ENCODE measurements at places on chromosomes 2 and 18.

DNA sequence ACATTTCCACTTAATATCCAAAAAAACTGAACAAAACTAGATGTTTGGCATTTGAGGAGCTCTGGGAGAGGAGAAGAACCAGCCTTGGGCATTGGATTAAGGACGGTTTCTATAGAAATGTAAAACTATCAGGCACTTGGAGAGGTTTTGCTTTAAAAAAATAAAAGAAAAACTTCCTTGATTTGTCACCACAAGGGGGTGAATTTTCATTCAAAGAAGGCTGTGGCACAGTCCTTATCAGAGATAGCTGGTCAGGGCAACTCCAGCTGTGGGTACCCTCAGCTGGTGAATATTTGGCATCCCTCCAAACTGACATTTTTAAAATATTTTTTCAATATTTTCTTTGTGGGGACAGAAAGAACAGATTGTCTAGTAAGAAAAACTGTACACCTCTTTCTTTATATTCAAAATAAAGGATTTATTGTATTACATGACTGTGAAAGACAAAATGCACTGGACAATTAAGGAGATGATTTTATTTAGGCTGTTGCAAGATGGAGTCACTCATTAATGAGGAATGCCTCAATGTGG, 46.1 kb upstream of the TBC1D8 start:
- no peak for DNase-seq

DNA sequence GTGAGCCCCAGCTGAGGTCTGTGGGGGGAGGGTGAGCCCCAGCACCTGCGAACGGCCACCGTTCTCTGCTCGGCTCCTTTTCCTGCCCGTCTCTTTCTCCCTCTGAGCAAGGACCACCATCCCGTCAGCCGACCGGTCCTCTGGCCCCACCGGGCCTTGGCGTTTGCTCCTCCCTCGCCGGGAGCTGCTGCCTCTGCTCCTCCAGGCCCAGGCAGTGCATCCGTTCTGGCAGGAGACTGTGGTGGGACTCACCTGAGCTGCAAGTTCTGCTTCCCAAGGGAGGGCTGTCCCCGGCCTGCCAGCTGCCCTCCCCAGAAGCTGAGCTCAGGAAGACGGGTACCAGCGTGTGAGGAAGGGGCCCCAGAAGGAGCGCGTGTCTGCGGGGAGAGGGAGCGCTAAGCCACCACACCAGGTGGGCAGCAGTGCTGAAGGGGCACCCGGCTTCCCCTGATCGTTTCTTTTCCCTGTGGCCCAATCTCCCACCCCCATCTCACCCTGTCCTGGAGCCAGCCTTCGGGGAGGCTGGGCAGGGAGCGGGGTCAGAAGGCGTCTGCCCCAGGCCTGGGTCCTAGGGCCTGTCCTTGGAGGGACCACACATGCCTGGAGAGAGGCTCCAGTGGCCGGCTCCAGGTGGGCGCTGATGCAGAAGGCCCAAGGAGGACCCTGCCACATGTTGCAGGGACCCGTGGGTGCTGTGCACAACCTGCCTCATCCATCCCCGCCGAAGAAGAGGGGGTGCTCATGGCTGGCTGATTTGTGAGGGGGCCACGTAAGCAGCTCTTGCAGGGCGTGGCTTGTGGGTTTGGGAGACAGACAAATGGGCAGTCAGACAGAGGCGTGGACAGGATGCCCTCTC, 2.5 kb upstream of the RTP5 start:
- no peak for DNase-seq

GRCh38 chr18:57727952-57728807, 74.9 kb downstream of the ATP8B1 start:
- no peak for DNase-seq

GRCh38 chr18:37476182-37476581, 89.4 kb downstream of the CELF4 start:
- DNase-seq: peak; percentile 63

DNA sequence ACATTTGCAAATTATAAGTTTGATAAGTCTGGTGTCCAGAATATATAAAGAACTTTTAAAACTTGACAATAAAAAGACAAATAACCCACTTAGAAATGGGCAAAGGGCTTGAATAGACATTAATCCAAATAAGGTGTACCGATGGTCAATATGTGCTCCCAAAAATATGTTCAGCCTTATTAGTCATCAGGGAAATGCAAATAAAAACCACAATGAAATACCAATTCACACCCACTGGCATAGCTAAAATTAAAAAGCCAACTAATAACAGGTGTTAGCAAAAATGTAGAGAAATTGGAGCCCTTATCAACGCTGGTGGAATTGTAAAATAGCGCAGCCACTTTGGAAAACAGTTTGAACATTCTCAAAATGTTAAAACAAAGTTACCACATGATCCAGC, 79.0 kb upstream of the SCG2 start:
- DNase-seq: no peak

DNA sequence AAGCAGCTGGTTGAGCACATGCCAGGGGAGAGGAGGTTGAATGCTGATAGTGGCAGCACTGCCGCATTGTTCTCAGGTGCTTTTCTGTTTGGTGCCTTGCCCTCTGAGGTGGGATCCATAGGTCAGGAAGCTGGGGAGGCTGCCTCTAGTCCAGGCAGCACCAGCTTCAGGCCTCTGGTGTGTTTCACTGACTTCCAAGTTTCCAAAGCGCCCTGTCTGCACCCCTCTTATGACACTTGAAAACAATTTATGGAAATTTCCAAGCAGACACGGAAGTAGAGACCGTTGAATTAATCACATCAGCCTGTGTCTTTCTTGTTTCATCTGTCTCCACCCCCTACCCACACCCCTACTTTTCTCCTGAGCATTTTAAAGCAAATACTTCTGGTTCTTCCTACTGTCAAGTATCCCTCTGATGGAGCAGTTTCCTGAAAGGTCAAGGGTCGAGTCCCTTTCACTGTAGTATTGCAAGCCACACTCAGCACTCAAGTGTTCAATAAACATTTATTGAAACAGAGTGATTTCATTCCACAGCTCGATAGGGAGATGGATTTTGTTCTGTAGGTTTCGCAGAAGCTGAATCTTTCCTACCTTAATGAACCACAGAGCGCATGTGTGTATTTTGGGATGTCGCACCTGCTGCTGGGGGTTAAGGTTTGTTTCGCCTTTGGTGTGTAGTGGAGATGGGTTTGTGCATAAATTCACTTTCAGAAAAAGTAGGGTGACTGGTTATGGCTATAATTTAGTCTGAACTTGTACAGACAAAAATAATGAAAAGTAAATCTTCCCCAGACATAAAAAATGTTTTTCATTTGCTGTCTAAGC, 21.4 kb downstream of the DGKD start:
- DNase-seq: no peak
